Fibroblast of the aortic adventitia (primary cell): ENCODE measurements at places on chromosomes 12 and 14.

DNA sequence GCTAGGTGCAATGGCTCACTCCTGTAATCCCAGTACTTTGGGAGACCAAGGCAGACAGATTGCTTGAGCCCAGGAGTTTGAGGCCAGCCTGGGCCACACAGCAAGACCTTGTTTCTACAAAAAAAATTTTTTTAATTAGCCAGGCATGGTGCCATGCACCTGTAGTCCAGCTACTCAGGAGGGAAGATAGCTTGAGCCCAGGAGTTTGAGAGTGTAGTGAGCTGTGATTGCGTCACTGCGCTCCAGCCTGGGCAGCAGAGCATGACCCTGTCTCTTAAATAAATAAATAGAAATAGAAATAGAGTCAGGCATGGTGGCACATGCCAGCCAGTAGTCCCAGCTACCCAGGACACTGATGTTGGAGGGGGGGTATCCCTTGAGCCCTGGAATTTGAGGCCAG lies 36.7 kb upstream of the CLIP1 start:
- no peak for DNase-seq

GRCh38 chr14:96001866-96002497 lies 37.2 kb upstream of the C14orf132 start:
- no peak for DNase-seq

- no peak for DNase-seq
These were observed 283.0 kb downstream of the ACSS3 start for GRCh38 chr12:81360916-81361315.

GRCh38 chr12:102481705-102482425 lies 1.5 kb upstream of the IGF1 start:
- no peak for DNase-seq

DNA sequence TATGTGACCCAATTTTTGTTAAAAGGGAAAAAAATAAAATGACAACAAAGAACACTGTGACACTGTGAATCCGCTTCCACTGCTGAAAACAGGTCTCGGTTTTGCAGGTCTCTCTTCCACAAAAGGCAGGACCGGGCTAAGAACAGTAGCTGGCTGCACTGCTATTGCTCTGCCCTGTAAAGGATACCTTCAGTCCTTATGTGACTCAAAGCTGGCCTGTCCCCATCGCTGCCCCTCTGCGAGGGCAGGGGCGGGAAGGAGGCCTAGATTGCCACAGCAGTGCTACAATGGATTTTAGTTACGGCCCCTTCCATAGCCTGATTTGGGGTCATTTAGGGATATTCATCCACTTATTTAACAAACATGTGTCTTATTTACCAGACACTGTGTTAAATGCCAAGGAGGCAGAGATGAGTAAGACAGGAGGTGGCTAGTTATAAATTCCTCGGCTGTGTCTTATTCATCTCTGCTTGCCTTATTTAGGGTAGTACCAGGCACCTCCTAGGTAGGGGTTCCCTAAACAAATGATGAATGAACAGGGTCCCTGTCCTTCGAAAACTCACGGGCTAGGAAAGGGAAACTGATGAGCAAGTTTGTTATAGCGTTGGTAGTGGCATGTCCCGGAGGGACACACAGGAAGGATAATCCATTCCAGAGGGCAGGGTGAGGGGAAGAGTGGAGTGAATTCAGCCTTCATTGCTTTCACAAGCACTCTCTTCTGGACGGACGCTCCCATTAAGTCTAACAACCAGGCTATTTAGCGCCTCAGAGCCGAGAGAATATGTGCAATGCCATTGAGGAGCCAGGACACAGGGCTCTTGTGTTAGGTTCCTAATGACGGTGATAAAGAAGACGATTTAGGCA lies 73.3 kb downstream of the EID3 start:
- DNase-seq, result no peak

GRCh38 chr14:97306133-97306759 lies 509.1 kb downstream of the VRK1 start:
- DNase-seq, result no peak

- DNase-seq, result peak; percentile 80
These were observed 232.1 kb downstream of the CACNA1C start for GRCh38 chr12:2284857-2285256.

- no peak for DNase-seq
These were observed 126.0 kb downstream of the CHST11 start for GRCh38 chr12:104582739-104583138.

DNA sequence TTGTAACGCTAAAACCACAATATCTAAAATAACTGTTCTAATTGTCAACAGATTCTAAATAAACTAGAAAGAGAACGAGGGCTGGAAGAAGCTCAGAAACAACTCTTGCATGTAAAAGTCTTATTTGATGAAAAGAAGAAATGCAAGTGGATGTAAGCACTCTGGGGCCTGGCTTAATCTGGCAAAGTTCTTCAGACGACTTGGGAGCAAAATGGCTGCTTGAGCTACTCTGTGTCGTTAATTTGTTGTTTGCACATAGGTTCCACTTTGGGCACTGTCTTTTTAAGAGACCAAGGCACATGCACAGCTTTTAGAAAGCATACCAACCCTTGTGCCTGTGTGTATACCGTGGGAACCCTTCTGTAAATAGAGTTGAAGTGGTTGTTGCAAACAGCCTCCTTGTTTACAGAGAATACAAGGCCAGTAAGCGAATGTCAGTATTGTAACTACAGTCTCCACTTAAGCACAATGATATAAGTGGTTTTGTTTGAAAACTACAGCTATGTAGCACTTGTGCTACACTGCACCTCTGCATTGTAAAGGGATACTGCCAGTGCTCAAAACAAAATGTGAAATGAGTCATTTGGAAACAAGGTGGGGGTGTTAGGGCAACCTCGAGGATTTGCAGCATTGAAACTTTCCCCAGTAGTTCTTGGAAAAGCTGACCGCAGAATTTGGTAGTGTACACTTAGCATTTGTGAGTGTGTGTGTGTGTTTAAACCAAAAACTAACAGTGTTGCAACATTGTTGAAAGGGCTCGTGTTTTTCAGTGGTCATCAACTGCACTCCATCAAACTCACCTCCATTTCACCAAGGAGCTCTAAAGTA lies 154.3 kb downstream of the CEP83 start:
- peak; percentile 56 for DNase-seq

GRCh38 chr14:89202413-89203190 lies 214.4 kb downstream of the FOXN3 start:
- no peak for DNase-seq

DNA sequence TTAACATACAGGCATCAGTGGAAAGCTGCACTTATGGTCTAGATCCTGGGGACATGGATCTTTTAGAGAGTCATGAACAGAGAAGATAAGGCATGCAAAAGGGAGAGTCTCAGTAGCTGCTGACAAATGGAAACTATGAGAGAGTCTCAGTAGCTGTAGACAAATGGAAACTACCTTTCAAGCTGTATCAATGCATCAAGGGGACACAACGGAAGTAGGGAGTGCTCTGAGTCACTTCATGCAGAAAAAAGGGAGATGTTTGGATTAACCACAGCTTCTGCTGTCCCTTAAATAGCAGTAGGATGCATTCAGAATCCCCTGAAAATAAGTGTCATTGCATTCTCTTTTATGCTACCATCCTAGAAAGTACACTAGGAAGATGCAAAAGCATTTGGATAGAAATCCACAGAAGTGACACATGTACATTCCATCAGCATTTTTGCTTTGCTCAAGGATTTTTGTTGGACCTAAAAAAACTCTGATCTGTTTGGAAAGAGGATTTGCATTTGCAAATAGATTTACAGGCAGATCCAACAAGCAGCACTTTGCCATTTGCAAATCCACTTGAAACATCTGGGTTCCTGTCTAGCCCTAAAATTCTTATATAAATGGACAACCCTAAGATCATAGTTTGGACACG lies 227.5 kb upstream of the LMO3 start:
- no peak for DNase-seq

GRCh38 chr12:104473374-104473983 lies 16.7 kb downstream of the CHST11 start:
- DNase-seq, result no peak

DNA sequence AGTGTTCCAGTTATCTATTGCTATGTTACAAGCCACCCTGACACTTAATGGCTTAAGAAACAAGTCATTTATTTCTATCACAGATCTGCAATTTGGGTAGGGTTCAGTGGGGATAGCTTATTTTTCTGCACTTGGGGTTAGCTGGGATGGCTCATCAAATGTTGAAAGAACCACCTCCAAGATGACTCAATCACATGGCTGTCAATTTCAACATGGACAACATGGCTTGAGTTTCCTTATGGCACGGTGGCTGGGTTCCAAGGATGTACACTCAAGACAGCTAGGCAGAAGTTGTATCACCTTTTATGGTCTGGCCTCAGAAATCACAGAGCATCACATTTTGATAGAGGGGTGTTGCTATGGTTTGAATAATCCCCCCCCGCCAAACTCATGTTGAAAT lies 24.5 kb upstream of the IGF1 start:
- DNase-seq, result no peak

DNA sequence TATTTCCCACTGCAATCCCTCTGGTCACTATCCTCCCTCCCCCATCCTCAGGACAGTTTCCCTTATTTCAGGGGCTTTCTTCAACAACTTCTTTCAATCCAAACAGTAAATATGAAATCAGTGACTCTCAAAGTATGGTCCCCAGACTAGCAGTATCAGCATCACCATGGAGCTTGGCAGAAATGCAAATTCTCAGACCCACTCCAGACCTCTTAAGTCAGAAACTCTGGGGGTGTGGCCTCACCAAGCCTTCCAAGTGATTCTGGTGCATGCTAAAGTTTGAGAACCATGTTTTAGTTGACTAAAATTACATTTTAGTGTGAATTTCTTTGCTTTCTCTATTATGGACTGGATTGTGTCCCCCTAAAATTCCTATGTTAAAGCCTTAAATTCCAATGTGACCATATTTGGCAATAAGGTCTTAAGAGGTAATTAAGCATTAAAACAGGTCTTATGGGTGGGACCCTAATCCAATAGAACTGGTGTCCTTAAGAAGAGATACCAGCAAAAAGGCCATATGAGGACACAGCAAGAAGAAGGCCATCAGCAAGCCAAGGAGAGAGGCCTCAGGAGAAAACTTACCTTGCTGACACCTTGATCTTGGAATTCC lies 23.2 kb downstream of the ATP2B1 start:
- no peak for DNase-seq

DNA sequence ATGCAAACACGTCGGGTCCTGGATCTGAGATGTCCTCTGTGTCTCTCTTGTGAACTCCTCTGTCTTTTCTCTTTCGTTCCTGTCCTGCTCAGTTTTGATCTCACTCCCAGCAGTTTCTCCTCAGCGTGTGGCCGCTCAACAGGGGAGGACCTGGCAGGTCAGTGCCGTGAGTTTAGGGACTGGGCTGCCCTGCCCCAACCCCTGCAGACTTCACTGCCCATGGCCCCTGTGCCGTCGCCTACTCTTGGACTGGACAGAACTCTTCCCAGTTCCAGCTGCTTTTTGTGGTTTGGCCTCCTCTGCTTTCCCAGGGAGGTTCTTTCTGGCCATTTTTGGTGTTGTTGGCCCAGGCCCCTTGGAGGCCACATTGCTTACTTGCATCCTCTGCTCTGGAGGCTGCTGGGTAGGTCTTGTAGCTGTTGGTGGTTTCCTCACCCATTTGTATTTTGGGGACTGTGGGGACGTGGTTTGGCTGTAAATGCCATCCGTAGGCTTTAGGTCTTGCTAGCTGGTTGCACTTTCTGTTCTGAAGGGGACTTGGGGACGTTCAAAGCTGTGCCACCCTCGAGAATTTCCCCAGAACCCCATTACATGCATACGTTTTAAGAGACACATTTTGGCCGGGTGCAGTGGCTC lies 20.0 kb upstream of the DNAH10 start:
- no peak for DNase-seq

DNA sequence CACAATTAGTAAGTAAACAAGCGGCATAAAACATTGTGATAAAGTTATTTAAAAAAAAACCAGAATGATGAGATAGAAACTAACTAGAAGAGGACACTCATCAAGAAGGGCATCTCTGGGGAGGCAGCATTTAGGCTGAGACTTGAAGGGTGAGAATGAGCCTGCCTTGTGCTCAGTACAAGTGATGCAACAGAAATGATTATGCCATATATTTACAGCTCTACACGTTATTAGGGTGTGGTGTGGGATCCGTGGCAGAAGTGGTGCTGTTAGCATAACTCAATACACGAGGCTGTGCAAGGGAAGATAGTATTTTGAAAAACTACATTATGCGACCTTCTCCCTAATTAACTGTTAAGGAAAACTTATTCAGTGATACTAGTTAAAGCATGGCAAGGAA lies 178.5 kb upstream of the ATF7IP start:
- DNase-seq, result no peak

GRCh38 chr14:52598568-52598967 lies 45.9 kb downstream of the GPR137C start:
- DNase-seq, result no peak

DNA sequence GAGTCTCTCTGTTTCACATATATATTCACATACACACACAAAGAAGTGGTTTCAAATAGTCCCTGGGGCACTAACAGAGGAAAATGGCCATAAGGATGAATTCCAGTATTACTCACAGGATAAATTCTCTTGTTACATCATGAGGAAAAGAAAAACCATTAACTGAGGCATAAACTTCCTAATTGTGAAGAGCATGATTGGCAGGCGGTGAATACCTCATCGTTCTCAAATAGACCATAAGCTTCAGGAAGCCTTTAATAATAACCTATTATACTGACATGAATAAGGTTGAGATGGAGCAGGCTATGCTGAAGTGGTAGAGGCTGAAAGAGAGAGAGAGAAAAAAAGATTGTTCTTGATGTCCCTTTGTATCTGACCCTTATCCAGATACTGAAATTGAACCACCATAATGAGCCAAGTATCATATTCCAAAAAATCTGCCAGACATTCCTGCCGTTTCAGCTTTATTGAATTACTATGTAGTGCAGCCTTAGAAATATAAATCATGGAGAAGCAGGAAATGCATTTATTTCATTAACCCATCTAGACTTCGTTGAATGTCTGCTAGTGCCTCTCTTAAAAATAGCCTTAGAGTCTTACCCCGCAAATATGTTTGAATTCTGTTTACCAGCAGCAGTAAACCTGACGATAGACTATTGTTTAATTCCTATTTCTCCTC lies 86.8 kb downstream of the NUAK1 start:
- DNase-seq, result no peak

GRCh38 chr12:108966378-108967151 lies 54.3 kb downstream of the SVOP start:
- no peak for DNase-seq

DNA sequence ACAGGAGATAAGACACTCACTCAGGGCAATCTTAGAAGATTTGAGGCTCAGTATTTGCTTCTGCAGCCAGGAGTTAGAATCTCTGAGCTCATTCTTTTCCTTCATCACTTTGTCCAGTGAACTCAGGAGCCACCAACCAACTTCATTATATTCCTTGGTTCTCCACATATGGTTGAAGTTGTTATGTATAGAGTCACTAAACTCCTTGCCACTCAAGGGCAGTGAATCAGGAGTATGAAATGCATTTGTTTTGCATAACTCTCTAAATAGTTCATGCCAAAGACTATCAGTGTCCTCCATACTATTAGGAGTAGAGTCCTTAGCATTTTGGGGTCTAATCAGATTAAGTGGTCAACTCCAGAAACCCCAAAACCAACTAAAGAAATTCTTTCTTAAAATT lies 150.6 kb downstream of the CCDC59 start:
- no peak for DNase-seq

- DNase-seq, result no peak
These were observed 23.5 kb upstream of the PPP4R3A start for GRCh38 chr14:91533623-91534022.
